ENCODE measurements at places on chromosomes 16 and 17.

DNA sequence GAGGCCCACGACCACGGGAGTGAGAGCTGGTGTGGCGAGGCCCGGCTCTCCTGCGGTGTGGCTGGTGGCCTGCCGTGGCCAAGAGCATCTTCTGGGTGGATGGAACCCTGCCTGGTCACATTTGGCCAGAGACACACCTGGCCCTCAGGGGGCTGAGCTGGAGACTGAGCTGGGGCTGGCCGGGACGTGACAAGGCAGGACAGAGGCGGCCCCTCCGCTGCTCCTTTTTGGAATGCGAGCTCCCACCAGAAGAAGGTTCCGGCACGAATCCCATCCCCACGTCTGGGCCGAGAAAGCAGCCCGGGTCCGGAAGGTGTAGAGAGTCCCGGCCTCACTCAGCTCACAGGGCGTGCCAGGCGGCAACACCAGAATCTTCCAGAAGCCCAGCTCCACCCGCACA lies 26.0 kb upstream of the CHMP6 start:
- DNase-seq = no peak

- DNase-seq = no peak
These were observed 105.9 kb upstream of the SEC14L1 start for GRCh38 chr17:77034677-77035424.

- no peak for DNase-seq
These were observed 51.2 kb downstream of the COTL1 start for GRCh38 chr16:84566545-84567257.

DNA sequence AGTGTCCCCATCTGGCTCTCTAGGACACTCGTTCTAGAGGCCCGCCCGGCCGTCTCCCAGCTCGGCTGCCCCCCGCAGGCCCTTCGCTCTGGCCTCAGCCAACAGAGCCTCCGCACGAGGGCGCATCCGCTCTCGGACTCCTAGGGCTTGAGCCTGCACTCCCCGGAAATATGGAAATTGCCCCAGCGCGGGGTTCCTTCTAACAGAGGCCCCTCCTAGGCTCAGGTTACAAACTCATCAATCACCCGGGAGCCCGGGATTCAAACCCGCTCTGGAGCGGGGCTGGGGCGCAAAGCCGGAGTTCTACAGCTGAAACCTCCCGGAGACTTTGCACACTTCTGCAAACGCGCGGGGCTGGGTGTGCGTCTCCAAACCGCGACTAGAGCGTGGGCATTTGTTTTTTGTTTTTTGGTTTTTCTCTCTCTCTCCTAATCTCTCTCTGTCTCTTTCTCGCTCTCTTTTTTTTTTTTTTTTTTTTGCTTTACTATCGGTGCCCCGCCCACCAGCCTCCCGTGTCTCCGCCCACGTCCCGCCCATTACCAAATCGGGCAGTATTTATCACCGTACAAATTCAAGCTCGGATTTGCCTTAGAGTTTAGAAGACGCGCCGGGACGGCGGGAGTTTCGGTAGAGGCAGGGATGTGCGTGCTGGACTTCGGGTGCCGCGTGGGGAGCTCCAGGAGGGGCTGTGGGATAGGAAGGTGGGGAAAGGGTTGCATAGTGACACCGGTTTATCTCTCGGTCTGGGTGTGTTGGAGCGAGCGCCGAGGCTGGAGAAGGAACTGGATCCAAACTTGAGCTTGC lies 2.4 kb upstream of the FOXL1 start:
- DNase-seq = no peak

- no peak for DNase-seq
These were observed 88.6 kb upstream of the NKD1 start for GRCh38 chr16:50459496-50460080.

- peak; percentile 15 for DNase-seq
These were observed 11.1 kb upstream of the ATP2C2 start for GRCh38 chr16:84357191-84357651.

GRCh38 chr17:11986942-11987329 lies 10.3 kb downstream of the ZNF18 start:
- DNase-seq = no peak

GRCh38 chr17:75091855-75092327 lies 4.1 kb downstream of the SLC16A5 start:
- DNase-seq = no peak

DNA sequence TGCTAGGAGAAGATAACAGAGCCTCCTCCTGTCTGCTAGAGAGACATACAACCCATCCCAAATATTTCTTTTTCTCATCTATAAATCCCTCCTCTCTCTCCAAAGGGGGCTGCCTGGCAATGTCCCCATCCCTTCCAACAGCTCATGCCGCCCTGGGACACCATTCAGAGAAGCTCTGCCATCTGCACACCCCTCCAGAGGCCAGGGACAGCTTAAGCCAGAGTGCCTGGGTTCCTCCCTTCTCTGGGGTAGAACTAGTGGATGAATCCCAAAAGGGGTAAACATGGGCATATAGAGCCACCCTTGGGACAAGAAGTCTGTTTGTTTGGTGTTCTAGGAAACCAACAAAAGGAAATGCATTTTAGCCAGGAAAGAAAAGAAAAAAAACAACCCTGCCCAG lies 2.6 kb upstream of the LPO start:
- no peak for DNase-seq
